ENCODE measurements at places on chromosomes 2 and 18.

GRCh38 chr2:10228611-10229365 lies 73.9 kb upstream of the HPCAL1 start:
- no peak for DNase-seq

DNA sequence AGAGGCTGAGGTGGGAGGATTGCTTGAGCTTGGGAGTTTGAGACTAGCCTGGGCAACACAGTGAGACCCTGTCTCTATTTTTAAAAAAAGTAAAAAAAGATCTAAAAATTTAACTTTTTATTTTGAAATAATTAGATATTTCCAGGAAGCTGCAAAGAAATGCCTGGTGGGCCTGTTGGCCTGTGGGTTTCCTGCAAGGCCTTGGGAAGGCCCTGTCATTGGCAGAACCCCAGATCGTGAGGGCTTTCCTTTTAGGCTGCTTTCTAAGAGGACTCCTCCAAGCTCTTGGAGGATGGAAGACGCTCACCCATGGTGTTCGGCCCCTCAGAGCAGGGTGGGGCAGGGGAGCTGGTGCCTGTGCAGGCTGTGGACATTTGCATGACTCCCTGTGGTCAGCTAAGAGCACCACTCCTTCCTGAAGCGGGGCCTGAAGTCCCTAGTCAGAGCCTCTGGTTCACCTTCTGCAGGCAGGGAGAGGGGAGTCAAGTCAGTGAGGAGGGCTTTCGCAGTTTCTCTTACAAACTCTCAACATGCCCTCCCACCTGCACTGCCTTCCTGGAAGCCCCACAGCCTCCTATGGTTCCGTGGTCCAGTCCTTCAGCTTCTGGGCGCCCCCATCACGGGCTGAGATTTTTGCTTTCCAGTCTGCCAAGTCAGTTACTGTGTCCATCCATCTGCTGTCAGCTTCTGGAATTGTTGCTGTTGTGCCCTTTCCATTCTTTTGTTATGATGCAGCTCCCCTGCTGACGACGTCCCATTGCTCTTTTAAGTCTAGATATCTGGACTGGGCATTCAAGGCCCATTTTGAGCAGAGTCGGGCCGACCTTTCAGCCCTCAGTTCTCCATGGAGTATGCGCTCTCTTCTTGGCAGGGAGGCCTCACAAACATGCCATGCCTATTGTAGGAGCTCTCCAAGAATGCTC lies 6.6 kb downstream of the PROC start:
- DNase-seq, result no peak

DNA sequence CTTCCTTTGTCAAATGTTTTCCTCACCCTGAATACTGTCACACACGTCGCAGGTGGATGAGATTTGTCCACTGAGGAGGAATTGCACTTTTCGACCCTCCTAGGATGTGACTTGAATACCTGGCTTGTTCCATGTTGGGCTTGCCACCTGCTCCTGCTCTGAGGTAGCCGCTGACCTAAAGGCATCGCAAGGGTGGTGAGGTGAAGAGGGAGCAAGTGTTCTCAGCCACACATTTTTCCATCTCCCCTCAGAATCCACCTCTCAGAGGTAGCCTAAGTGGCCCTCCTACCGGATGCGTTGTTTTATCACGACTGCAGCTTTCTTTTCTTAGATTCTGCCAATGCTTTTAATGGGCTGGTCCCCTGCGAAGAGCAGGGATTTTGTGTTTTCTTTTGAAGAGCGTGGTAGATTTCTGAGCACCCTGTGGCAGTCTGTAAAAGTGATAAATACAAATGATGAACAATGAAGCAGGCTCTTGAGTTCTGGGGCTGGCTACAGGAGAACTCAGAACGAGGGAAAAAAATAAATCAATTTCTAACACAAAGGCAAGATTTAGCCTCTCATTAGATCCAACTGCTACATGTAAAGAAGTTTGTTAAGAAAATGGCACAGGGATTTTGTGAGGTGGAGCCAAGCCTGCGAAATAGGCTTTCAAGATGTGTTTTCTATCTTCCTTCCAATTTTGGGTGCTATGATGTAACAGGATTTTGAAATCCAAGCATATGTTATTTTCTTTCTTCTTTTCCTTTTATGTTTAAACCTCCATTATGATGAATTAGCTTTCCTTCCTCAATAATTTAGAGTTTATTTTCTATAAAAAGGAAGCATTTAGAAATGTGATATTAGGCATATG lies 386.7 kb downstream of the TGIF1 start:
- DNase-seq, result no peak

DNA sequence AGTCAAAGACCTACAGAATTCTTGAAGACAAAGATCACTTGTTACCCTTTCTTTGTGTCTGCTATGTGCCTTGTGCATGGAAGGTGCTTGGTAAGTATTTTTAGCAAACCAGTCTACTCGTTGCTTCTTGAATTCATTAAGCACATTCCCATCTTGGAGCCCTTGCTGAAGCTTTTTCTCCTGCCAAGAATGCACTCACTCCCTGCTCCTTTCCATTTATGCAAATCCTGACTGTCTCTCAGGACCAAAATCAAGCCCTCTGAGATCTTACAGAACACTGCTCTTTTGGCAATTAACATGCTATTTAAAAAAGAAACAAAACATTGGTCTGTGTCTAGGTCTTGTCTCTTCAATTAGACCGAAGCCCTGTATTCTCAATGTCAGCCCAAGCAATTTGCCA lies 75.8 kb downstream of the CLHC1 start:
- no peak for DNase-seq

GRCh38 chr2:64327510-64328414 lies 126.2 kb upstream of the LGALSL start:
- DNase-seq, result peak; percentile 23

GRCh38 chr2:208573569-208573968 lies 167.0 kb downstream of the PTH2R start:
- no peak for DNase-seq

DNA sequence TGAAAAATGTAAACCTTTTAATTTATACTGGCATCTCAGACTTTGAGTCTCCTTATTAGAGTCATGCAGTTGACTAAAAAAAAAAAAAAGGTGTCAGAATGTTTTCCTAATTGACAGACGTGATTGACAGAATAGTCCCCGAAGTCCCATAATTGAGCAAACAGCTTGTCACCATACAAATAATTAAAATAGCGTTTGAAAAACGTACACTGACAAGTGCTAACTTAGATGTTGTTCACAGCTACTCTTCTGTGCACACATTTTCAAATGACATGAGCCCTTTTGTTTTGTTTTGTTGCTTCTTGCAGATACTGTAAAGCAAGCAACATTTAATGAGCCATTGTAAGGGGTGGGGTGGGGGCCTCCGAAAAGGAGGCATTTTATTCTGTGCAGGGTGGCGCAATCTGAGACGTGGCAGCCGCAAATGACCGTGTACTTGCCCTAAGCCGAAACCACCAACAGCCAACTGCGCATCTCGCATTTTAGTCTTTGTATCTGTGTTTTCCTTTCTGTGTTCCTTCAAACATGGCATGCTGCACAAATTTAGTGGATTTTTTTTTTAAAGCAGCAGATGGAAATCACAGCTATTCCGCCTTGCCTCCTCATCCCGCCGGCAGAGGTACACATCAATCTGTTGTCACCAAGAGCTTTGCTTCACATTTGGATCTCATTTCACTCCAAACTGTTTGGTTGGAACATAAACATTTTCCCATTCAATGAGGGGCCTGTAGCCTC lies 52.4 kb downstream of the LPIN1 start:
- no peak for DNase-seq

- no peak for DNase-seq
Observed at GRCh38 chr2:133213651-133214050, 354.6 kb downstream of the NCKAP5 start.

DNA sequence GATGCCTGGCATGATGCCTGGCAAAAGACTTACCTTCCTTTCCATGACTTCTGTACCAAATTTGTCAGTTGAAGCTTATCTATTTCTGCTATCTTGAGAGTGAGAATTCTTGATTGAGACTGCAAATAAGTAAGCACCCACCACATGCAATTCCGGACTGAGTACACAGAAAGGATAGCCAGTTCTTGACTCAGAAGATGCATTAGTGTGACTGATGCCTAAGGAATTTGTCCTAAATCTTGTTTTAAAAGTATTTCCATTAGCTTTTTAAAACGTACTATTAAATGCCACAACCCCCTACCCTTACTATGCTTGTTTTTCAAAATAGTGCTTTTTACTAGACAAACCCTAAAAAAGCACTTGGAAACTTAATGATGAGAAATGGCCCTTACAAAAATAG lies 545 bp downstream of the MPP4 start:
- DNase-seq, result no peak

DNA sequence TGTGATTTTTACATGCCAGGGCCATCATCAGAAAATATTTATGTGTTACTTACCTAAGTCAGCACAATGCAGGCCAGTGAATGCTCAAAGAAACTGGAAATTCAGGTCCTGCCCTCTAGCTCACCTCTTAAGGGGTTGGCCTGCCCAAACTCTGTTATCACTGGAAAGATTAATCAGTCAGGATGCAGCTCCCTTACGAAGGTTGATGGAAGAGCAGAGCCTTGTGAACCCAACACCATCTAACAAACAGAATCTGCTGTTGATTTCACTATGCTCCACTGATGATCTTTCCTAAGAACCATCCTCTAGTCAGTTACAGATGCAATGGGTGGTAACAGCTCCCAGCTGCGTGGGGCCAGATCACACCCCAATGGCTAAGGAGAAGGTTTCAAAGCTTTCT lies 38.2 kb downstream of the SOX11 start:
- no peak for DNase-seq

GRCh38 chr2:219671279-219671678 lies 43.8 kb downstream of the SLC4A3 start:
- DNase-seq, result no peak

- DNase-seq, result no peak
Observed at GRCh38 chr2:74573747-74574562, 19.4 kb downstream of the DOK1 start.

DNA sequence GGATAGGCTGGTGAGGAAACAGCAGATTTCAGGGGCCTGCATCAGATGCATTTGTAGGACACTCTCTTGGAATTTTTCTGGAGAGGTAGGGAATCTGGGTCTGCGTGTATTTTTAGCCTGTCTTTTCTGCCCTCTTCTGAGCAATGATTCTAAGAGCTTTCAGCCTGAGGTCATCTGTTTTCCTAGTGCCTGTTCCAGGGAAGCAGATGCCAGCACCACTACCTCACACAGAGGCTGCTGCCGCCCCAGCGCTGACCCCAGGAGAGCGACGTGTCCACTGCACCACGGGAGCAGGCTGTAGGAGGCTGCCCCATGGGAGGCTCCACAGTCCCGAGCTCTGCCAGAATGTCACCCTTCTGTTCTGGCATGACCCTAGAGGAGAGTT lies 316.5 kb downstream of the CYP26B1 start:
- DNase-seq, result no peak

- DNase-seq, result no peak
Observed at GRCh38 chr2:121999264-121999663, 243.8 kb downstream of the TSN start.

DNA sequence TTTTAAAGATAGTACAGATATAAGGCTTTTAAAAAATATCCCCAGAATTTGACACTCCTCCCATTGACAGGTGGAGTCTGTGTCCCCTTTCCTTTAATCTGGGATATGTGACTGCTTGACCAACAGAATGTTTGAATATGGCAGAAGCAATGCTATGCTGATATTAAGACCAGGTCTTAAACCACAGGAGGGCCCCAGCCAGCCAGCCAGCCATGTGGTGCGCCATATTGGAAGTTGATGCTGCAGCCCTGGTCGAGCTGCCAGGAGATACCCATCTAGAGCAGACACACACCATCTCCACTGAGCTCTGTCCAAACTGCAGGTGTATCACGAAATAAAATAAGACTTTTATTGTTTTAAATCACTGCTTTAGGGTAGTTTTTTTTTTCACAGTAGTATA lies 122.3 kb upstream of the CAB39 start:
- DNase-seq, result no peak

DNA sequence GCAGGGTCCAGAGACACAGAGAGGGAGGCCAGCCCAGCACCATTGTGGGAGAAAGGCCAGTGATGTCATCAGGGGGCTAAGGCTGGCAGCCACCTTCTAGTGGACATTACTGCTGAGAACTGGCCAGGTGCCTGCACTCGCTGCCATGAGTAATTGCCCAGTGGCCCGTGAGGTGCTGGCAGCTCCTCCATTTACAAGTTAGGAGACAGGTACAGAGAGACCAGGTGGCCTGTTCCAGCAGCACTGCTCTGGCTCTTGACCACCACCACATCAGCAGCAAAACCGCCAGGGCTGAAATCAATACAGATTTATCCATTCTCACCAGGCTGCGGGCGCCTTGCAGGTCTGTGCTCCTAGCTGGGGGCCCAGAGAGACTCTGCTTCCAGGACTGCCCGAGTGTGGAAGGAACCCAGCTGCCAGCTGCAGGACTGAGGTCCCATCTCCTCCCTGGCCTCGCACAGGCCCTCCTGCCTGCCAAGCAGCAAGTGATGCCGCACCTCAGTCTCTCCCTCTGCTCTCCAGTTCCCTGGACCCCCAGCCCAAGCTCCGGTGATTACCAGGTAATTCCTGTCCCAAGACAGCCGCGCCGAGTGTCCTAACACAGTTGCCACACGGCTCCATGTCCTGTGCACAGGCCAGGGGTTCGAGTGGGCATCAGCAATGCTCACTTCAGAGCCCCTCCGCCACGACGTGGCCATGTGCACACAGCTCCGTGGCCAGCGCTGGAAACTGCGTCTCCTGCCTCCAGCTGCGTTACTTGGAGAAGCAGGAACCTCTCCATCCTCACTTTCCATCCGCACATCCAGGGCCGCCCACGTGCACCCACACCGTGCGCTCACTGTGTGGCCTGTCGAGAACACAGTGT lies 101.0 kb upstream of the CTDP1 start:
- no peak for DNase-seq

- DNase-seq, result no peak
Observed at GRCh38 chr2:136495636-136496035, 269.7 kb upstream of the THSD7B start.

DNA sequence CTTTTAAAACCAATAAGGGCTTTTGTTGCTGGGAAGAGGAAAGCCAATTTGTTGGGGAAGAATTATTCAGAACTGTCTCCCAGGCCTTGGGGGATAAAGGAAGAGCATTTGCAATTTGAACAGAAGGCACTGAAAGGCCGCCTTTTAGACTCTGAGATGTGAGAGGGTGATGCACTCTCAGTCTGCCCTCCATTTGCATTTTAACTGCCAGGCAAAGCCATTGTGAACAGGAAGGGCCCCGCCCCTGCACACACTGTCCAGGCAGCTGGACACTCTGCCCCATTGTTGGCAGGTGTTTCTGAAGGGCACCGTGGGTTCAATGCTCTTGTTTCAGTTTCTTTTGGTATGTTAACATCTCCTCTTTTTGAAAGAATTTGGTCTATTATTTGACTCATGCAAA lies 169.5 kb upstream of the COPS8 start:
- DNase-seq, result no peak

- no peak for DNase-seq
Observed at GRCh38 chr2:74029714-74030397, 45.1 kb downstream of the TET3 start.

DNA sequence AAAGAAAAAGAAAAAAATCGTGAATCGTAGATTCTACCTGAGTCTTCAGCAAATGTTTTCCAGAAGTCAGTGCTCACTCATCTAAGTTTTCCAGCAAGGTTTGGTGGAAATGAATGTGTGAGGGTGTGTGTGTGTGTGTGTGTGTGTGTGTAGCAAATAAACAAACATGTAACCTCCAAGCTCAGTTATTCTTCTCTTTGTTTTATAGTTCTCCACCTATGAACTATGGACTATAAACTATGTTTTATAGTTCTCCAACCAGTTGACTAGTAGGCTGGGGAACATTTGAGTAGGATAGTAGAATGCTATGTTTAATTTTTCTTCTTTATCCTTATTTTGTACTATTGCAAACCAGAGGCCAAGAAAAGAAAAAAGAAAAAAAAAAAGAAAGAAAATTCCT lies 44.6 kb upstream of the SERPINE2 start:
- no peak for DNase-seq

- no peak for DNase-seq
Observed at GRCh38 chr2:127950264-127950663, 64.5 kb upstream of the AMMECR1L start.
